AG04449 (cell line): ENCODE measurements at places on chromosomes 2 and 18.
A peak's percentile ranks its signal among the peaks of the same experiment; 100 is the strongest.

DNA sequence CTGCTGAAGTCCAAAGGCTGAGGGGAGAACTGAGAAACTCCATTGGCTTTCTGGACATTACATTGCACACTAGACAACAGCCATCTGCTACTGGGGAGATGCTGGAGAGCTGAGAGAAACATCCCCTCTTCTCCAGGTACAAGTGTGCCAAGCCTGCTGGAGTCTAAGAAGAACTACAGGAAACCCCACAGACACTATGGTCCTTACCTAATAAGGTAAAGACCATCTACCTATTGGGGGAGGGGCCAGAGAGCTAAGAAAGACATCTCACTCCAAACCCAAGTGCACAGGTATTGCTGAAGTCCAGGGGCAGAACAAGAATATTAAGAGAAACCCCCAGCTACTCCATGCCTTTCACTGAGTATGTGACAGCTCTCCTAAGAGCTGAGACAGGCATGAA is 338.7 kb upstream of the NCKAP5 start:
- DNase-seq = no peak

DNA sequence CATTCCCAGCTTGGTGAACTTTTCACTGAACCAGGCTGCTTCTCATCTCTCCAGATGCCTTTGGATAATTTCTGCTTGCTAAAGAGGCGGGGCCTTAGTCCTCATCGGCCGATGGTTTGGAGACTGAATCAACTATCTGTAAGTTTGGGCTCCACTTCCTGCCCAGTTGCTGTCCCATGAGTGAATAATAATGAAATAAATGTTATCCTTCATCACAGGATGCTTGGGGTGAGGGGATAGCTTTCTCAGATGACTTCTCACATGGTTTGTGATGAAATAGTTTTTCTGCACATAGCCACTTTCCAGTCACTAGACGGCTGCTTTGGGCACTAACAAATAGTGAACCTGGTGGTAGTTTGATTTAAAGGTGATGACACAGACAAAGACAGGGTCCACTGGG is 376.6 kb upstream of the TRIB2 start:
- DNase-seq = peak; percentile 54

DNA sequence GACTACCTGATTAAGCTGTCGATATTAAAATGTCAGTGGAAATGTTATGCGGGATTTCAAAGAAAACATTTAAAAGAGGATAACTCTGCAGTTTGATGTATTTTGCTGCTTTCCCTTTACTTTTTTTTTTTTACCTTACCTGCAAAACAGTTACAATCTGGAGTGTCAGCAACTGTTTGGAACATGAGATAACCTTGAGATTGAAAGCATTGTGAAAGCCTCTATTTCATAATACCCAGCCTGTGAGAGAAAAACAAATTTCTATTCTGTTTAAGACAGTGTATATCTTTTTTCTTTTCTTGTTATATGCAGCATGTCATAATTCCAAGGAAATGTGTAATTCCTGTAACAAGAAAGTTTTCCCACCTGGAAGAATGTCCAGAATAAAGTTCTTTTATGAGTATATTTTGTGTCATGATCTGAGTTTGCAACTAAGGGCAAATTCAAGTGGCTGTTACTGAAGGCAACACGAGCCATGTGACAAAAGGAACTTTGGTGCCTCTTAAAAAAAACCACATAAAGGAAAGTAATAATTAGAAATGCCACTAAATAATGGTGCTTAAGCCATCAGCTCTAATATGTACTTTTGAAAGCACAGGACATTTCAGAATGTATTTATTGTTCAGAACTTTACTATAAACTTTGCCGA is 297.0 kb upstream of the DSEL start:
- DNase-seq = no peak

GRCh38 chr2:119311371-119311770 is 55.3 kb downstream of the C2orf76 start:
- DNase-seq = no peak

- no peak for DNase-seq
These were observed 48.1 kb upstream of the ARL4C start for GRCh38 chr2:234544659-234545611.

GRCh38 chr2:230318190-230319121 is 8.5 kb upstream of the SP140L start:
- DNase-seq = no peak

- DNase-seq = no peak
These were observed 34.5 kb downstream of the BCL2 start for GRCh38 chr18:63284827-63285733.

DNA sequence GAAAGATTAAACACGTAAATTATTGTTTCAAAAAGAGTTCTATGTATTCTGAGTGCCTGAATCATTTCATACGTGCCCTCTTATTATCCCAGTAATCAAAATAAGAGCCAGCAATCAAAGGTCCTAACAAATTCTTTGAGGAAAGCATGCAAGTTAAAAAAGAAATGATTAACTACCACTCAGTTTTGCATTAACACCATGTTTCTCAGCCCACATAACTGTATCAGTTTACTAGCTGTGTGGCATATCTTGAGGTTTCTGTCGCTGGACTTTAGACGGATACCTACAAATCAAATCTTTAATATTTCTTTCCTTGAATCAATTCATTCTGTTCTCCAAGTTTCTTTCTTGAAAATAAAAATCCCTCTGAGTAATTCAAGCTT is 668.9 kb upstream of the CHAC2 start:
- DNase-seq = no peak

DNA sequence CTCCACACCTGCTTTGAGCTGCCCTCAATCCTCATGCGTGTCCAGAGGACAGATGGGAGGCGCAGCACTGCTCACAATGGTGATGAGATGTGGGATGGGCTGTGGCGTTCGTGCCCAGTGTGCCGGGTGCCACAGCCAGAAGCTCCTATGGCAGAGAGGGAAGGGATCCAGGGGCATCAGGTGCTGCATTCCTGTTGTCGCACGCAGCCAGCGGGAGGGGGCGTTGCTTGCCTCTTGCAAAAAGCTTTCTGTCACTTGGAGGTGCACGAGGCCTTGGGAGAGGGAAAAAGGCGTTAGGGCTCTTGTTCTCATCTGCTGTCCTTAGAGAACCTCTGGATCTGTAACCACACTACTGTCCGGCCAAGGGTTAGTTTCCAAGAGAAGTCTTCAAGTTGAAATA is 29.2 kb upstream of the ALLC start:
- DNase-seq = no peak

DNA sequence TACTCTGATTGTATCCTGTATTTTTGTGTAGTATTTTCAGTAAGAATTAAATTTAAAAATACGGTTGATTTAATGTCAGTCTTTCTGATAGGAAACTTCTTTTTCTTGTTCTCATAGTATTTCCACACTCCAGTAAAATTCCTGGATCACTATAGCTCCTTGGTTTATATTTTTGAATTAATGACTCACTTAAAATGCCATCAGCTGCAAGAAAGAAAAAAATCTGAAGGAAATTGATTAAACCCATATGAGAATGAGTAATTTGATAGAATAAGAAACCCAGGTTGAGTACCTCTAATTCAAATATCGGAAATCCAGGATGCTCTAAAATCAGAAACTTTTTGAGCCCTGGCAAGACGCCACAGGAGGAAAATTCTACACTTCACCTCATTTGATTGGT is 186.8 kb upstream of the RND3 start:
- DNase-seq = no peak

DNA sequence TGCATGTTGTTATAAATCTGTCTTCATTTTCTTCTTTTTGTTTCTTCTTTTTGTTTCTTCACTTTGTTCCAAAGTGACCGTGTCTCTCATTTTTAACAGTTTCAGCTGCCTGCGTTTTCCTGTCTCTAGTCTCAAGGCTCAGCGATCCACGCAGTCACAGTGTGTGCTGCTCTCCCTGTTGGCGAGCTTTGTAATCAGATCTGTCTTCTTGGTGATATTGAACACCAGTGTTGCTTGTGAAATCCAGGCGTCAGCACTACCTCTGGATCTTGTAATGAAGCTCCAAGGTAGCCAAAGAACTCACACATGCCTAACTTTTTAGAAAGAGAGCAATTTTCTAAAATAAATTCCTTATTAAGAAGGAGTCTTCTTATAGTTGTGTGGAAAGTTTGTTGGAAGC is 13.2 kb downstream of the SNTG2 start:
- no peak for DNase-seq

- DNase-seq = no peak
These were observed 26.1 kb upstream of the INHBB start for GRCh38 chr2:120319686-120320317.

DNA sequence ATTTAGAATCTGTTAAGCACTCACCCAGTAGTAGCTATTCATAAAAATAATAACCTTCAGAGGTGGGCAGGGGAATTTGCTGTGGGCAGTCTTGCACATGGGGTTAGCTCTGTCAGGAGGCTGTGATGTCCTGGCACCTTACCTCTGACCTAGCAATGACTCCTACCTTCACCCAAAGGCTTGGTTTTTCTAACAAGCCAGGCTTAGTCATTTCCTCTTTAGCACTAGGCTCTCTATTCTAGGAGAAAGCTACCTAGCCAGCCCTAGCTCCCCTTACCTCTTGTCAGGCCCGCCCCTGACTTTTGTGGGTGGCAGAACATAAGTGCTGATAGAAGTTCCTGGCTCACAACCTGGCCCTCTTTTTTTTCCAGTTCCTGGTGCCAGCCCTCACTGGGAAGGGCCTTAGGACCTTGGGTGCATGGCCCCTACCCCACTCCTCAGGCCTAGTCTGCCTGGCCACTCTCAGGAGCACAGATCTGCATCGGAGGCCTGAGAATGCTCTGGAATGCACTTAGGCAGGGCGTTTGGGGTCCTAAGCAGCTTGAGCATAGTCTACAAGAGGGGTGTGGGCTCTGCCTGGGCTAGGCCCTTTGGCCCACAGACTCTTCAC is 17.7 kb downstream of the CPLX4 start:
- DNase-seq = no peak

DNA sequence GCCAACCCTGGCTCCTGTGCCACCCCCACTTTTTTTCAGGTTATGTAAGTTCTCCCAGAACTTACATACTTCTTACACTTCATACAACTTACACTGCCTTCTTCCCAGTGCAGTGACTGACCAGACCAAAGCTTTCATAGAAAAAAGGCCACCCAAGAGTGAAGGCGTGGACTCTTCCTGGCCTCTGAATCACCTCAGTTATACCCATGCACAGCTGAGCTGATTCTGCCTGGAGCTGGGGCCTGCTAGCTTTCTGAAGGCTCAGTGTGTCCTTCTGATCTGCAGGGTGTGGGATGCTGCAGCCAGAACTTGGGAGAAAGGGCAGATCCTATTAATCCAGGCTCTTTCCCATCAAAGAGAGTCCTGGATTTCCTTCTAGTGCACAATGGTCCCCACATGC is 216.1 kb downstream of the TTC32 start:
- no peak for DNase-seq

GRCh38 chr2:12824351-12824777 is 107.6 kb downstream of the TRIB2 start:
- no peak for DNase-seq

- DNase-seq = no peak
These were observed 108.8 kb upstream of the UBE2E3 start for GRCh38 chr2:180871649-180872048.

DNA sequence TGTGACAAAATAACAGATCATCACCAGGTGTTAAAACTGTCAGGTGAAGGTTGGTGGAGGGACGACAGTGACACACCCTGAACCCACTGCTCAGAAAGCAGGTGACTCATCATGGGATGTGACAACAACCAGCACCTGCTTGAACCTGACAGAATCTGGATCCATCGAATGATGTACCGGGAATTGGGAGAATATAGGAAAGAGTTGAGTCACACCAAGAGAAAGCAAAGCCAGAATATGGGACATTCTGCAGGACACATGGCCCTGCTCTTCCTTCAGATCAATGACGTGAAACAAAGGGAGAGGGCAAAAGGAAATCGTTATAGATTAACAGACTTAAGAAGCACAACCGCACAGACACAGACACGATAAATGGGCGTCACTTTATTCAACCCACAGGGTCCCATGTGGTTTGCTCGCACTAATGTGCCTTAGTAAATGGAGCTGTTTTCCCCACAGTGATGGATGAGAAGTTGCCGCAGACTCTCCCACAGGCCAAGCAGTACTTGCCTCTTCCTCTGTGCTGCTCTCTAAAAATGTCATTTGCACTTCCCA is 100.1 kb downstream of the CRACDL start:
- DNase-seq = no peak

DNA sequence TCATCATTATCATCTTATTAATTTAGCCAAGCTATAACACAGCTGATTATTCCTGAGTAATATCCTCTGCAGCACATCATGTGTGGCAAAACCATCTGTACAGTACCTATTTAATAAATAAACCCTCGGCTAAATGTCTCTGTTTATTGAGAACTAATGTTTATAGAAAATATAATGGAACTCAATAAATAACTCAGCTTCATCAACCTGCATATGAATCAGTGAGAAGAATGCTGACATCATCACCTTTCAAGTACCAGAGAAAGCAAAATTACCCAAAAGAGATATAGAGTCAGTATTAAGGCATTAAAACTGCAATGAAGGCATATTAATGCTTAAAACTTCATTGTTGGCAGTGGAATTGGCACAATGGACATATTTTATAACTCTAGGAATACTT is 558.3 kb downstream of the PLCL1 start:
- DNase-seq = no peak

DNA sequence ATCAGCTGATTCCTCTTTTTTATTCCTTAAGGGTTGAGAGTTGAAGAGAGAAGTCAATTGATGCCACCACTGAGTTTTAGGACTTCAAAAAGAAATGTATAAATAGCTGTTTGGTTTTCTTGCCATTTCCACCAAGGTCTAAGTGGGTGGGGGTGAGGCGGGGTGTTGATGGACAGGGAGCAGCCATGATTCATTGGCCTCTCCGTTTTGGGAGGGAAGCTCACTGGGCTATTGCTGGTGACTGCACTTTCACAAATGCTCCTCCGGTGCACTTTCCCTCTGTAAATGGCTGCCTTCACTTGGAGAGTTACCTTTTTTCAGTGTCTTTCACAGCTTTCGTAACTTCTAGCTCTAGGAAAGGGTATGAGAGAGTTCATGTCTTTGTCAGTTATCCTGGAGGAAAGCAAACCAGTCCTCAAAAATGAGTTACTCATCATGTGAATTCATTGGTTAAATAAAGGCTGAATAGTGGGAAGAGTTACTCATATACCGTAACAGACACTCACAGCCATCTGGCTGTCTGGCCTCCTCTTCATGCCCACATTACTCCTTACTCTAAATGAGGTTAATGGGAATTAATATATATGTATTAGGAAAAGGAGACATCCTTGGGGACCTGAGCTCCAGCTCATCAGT is 17.4 kb upstream of the CTAGE1 start:
- peak; percentile 79 for DNase-seq

DNA sequence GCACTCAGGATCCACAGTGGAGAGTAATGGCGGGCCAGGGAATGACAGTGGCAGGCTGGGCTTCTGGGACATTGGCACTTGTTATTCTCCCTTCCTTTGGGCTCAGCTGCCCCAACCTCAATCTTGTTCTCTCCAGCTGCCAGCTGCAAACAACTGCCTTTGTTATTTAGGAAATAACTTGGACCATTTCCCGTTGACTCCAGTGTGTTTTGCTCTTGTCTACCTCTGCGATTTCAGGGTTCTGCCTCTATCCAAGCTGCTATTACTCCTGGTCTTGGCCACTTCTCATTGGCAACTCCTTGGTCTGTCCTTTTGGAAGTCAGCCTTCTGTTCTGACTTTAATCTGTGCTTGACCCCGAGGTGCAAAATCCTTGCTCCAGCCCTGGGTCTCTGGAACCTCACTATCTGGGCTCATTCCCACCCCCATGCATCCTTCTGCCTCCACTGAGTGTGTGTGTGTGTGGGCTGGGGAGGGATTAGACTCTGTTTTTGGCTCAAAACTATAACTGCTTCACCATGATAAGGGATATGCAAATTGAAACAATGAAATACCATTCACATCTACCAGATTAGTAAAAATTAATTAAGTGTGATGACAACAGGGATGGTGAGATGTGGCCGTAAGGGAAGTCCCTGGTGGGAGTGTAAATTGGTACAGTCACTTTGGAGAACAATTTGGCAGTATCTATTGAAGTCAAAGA is 134.1 kb upstream of the CXCR4 start:
- DNase-seq = no peak
